Fibroblast of skin of back (primary cell): ENCODE measurements at places on chromosomes 1 and 21.

DNA sequence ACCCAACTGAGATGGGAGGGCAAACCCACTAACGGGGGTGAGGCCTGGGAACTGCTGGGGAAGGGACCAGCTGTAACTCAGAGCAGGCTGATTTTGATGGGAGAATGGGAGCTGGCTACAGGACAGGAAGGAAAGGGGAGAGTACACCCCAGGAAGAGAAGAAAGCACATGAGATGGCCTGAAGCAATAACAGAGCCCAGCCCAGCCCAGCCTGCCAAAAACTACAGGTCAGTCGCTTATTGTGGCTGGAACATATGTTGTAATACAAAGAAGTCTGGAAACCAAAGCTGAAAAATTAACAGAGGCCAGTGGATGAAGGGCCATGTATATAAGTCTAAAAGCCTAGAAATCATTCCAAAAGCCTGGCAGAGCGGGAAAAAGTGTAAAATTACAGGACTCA is 1.6 kb downstream of the ITLN2 start:
- DNase-seq: no peak

GRCh38 chr1:7590426-7590790 is 180.7 kb upstream of the VAMP3 start:
- no peak for DNase-seq

- DNase-seq: no peak
Observed at GRCh38 chr1:2152954-2153353, 41.6 kb downstream of the FAAP20 start.

DNA sequence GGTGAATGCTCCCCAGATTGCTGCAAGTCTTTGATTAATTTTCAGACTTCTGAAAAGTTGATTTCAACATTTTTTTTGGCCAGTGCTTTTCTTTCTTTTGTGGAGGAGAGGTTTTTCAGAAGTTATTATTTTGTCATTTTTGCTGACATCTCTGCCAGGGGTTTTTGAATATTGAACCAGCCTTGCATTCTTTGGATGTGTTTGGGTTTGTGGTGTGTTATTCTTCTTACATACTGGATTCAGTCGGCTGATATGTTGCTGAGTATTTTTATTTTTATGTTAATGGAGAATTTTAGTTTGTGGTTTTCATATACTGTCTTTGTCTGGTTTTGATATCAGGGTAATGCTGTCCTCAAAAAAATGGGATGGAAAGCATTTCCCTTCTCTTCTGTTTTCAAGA is 25.3 kb downstream of the OBSCN start:
- no peak for DNase-seq

DNA sequence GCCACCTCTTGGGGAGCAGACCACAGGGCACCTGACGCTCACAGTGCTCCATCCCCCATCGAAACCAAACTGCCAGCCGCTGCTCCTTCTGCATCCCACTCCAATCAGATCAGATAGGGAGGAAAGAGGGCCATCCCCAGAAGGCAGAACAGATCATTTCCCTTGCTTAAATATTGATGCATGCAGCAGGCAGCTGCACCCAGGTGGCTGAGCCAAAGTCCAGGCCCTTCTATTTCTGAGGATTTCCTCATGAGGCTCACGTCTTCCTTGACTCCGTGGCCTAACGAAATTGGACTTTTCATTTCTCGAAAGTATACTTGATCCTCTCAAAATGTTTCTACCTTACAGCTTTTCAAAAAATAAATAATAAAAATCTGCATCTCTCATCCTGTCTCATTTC is 239.2 kb downstream of the ATG4C start:
- no peak for DNase-seq

- no peak for DNase-seq
Observed at GRCh38 chr1:44120398-44120949, 1.9 kb downstream of the KLF17 start.

DNA sequence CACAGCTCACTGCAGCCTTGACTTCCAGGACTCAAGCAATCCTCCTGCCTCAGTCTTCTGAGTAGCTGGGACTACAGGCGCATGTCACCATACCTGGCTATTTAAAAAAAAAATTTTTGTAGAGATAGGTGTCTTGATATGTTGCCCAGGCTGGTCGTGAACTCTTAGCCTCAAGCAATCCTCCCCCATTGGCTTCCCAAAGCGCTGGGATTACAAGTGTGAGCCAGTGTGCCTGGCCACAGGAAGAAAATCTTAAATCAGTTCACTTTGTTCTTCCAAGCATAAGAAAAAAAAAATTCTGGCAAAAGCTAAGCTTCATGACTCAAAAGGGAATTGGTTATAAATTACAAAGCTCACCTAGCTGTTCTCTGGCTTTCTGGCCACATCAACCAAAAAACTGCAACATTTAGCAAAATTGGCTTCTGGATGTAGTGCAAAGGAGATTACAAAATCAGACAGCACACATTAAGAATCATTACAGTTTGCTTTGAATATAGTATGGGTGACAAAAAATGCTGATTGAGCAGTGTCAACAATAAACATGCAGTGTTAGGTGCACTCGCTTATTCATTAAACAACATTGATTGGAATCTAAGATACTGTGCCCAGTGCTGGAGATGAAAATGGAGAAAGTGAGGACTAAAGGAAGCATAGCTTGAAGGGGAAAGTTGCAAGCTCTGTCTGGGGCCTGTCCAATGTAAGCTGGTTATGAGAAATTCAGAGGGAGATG is 76.7 kb downstream of the KCTD3 start:
- no peak for DNase-seq

DNA sequence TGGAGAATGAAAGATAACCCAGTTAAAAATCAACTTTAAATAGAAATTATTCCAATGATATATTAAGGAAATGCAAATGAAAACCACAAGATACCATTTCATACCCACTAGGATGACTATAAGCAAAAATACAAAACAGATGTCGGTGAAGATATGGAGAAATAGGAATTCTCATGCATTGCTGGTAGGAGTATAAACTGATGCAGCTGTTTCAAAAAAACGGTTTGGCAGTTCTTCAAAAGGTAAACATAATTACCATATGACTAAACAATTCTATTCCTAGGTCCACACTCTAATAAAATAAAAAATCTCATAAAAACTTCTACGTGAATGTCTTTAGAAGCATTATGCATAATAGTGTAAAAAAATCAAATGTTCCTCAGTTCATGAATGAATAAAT is 763.3 kb upstream of the BRINP3 start:
- peak; percentile 67 for DNase-seq
